CMK (cell line): ENCODE measurements at places on chromosomes 5 and 9.

DNA sequence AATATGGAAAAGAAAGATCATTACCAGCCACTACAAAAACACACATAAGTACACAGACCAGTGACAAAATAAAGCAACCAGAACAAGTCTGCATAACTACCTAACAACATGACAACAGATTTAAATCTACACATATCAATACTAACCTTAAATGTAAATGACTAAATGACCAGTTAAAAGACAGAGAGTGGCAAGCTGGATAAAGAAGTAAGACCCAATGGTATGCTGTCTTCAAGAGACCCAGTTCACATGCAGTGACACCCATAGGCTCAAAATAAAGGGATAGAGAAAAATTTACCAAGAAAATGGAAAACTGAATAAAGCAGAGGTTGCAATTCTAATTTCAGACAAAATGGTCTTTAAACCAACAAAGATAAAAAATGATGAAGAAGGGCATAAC is 938.1 kb downstream of the EFNA5 start:
- DNase-seq, result no peak

GRCh38 chr9:68493958-68494577 is 46.6 kb downstream of the TMEM252 start:
- DNase-seq, result no peak

DNA sequence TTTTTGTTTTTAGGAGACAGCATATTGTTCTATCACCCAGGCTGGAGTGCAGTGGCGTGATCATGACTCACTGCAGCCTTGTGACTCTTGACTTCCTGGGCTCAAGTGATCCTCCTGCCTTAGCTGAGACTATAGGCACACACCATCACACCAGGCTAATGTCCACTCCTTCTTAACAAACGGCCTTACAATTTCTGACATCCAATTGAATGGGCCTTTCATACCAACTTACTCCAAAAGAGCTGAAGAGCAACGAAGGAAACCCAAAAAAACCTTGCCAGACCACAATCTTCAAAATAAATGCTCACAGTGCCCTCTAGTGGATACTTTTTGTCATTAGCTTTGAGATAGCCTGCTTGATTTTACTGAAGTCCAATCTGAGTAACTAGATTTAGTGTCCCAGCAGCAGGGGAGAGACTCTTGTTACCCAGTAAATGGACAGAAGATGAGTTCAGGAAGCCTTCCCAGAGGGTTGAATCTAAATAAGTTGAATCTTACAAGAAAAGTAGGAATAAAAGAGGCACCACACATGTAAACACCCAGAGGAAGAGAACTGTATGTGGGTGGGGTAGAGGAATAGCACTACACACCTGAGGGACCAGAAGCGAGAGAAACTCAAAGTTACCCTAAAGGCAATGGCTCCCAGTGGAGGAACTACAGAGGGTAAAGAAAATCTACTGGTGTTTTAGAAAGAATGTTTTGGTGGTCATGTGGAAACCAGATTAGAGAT is 9.3 kb downstream of the ZNF622 start:
- DNase-seq, result peak; percentile 52

GRCh38 chr9:36416890-36417289 is 16.8 kb upstream of the RNF38 start:
- no peak for DNase-seq

GRCh38 chr9:134496413-134497282 is 145.0 kb upstream of the COL5A1 start:
- no peak for DNase-seq

GRCh38 chr5:137627706-137628105 is 108.2 kb downstream of the KLHL3 start:
- no peak for DNase-seq

DNA sequence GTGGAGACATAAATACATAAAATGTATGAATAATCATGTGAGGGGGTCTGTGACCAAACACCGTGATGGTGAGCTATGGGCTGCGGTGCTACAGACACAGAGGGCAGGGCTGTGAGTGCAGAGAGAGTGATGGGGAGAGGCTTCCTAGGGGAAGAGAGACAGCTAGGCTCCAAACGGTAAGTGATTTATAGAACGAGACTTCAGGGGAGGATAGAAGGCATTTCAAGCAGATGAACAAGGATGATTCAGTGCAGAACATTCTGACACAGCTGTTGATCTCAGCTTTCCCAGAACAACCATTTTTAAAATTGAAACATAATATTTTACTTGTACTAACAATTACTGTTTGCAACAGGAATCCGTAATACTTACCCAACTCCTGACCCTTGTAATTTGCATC is 100.7 kb downstream of the GAS1 start:
- DNase-seq, result no peak

DNA sequence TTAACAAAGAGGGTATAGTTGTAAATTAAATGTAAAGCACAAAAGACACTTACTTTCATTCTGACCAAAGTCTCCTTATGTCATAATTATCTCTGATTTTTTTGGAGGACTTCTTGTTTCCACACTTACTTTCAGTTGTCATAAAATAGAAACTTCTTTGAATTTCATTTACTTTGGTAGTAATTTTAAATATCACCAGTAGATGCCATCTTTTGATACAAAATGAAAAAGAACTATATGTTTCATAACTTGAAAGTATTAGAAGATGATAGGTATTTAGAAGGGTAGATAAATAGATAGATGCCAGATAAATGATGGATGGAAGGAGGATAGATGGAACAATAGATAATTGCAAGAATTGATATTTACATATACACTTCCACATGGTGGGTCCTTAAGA is 1865.3 kb upstream of the CDH9 start:
- no peak for DNase-seq

DNA sequence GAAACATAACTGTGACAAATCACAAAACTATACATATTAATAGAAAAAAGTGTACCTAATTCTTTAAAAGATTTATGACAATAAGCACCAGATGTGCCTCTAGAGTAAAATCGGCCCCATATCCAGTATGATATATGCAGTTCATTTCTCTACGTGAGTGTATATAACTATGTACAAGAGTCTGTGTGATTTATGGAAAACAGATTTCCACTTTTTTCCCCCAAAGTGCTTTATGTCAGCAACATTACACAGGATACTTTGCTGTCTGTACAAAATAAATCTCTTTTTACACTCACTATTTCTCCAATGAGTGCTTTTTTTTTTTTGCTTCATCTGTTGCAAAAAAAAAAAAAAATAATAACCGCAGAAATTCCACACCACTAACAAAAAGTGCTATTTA is 298.8 kb upstream of the RFX3 start:
- DNase-seq, result no peak

DNA sequence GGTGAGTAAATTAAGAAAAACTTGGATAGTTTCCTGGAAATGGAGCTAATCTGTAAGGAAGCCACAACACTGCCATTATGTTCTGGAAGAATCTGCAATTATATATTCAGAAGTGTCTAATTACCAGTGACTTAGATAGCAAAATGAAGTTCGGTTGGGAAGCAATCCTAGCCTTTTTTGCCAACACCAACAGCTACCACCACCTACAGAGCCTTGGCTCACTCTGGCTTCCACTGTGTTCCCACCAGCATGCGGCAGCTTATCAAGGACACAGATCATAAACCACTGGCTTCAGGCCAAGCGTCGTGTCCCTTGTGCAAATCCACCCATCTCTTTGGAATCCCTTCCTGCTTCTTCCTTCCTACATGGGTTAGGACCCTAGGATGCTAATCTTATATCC is 118.0 kb upstream of the PCA3 start:
- DNase-seq, result no peak

DNA sequence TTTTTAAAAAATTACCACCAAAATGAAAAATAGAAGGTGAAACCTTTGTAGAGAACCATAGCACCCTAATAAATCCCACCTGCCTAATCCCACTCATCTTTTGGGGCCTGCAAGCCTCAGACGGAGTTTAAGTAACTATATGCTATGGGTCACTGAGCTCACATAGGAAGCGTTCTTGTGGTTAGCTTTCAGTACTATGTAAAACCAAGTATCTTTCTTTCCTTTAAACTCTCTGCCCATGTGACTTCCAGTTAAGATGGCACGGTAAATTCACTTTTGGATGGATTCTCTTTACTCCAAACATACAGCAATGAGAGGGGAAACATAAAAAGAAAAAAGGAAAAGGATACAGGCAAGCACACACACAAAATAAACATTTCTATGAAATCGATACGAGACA is 50.9 kb downstream of the FANCC start:
- no peak for DNase-seq

DNA sequence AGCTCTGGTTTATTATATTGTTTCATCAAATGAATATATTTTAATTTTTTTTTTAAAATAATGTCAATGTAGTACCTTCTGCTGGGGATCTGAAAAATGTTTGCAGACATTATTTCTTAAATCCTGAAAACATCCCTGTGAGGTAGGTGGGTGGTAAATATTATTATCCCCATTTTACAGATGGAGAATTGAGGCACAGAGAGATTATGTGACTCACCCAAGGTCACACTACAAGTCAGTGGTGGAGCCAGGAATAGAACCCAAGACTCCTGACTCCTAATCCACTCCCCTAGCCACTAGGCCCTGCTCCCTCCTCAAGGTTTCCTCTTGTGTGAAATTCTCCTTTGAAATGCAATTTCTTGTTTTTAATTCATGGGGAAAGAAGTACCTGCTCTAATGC is 171.4 kb downstream of the NIPBL start:
- DNase-seq, result no peak

DNA sequence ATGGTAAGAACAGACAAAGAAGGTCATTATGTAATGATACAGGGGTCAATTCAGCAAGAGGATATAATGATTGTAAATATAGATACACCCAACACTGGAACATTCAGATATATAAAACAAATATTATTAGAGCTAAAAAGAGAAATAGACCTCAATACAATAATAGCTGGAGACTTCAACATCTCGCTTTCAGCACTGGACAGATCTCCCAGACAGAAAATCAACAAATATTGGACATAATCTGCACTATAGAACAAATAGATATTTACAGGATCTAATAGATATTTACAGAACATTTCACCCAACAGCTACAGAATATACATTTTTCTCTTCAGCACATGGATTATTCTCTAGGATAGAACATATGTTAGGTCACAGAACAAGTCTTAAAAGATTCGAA is 190.6 kb upstream of the RFX3 start:
- no peak for DNase-seq

DNA sequence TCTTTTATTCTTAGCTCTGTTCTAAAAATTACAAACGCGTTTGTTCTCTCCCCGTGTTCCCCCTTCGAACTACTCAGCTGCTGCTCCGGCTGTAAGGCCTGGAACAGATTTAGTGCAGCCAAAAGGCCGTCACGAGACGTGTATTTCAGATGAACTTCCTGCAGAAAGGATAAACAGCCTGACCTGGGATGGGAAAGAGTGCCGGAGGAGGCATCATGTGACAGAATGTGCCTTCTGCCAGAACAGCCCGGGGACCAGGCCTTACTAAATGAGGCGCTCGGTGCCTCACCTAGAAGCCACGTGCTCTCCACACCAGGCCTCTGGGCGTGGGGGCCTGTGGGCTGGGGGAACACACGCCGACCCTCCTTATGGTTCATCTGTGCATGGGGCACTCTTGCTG is 94.7 kb downstream of the PPARGC1B start:
- no peak for DNase-seq

DNA sequence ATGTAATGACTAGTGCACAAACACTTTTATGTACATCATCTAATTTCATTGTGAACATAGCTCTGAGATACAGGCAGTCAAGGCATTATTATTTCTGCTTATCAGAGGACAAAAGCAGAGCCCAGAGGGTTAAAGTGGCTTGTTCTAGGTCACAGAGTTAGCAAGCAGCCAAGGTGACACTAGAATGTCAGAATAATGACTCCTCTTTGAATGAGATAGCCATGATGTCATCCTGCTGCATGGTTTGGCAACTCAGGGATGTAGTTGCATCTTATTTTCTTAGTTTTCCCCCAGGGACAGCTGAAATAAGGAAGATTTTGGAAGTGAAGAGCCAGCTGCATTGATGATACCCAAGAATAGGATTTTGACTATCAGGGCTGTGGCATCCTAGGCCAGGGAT is 54.4 kb downstream of the KCNV2 start:
- no peak for DNase-seq

GRCh38 chr9:137032858-137033257 is 970 bp upstream of the FUT7 start:
- DNase-seq, result no peak

DNA sequence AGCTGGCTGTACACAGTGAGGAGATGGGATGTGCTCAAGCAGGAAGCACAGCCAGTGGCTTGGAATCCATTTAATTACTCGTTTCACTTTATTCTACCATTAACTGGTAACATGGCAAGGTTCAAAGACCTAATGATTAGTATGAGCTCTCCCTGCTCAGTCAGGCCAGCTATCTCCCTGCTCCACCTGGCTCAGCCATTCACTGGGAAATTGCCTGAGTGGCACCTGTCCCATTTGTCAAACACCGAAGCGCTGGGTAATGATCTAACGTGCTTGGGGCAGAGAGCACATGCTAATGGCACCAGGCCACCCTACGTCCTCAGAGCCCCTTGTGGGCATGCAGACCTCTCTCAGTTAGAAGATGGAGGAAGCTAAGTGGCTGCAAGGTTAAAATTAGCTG is 162.2 kb downstream of the TTLL11 start:
- DNase-seq, result no peak

DNA sequence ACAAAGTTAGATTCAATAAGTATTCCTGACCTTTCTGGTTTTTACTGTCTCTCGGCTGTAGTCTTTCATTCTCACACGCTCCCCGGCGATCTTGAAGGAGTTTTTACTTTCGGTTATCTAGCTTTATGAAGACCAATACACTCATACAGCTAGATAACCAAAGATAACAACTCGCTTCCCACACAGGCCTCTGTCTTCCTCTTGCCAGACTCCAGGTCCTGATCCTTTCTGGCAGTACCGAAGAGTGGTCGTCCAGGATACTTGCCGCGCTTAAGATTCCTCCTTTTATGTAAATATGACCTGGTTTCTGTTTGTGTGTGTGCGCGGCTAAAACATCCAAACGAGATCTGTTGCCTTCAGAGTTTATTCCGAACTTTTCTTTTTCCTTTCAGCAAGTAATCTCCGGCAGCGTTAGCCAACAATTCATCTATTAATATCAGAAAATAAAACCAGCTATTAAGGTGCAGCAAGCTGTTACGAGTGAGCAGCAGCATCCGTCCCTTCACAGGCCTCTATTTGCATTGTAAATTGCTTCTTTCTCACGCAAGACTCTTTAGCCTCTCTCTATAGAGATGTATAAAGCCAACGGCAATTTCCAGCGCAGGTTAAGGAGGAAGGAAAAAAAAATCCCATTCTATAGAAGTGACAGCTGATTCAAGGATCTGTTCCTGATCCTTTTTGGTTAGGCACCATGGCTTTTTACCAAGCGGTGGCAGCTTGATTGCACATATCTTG is 216.1 kb downstream of the MEF2C start:
- no peak for DNase-seq

GRCh38 chr9:111999319-111999718 is 102.7 kb downstream of the UGCG start:
- DNase-seq, result no peak

GRCh38 chr5:56175488-56175887 is 57.6 kb downstream of the ANKRD55 start:
- DNase-seq, result no peak

- no peak for DNase-seq
Observed at GRCh38 chr9:89603767-89604665, 796 bp upstream of the GADD45G start.

GRCh38 chr5:36561601-36562000 is 44.8 kb upstream of the SLC1A3 start:
- DNase-seq, result no peak
